ENCODE measurements at places on chromosomes 3 and 15.

- no peak for DNase-seq
Measured at GRCh38 chr3:36558961-36559360, 178.7 kb downstream of the STAC start.

DNA sequence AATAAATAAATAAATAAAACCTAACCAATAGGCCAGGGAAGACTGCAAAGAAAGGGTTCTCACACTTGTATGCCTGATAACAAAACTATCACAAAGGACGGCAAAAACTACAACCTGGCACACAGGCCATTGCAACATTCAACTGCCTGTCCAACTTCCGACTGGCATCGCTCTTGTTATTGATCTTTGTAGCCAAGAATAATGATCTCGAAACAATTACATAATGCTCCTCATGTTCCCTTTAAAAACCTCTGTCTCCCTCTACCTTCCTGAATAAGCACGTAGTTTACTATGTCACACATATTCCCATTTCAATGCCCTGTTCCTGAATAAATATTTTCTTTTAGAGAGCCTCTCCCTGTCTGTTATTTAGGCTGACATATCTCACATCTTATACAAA is 74.3 kb downstream of the B3GNT5 start:
- no peak for DNase-seq

DNA sequence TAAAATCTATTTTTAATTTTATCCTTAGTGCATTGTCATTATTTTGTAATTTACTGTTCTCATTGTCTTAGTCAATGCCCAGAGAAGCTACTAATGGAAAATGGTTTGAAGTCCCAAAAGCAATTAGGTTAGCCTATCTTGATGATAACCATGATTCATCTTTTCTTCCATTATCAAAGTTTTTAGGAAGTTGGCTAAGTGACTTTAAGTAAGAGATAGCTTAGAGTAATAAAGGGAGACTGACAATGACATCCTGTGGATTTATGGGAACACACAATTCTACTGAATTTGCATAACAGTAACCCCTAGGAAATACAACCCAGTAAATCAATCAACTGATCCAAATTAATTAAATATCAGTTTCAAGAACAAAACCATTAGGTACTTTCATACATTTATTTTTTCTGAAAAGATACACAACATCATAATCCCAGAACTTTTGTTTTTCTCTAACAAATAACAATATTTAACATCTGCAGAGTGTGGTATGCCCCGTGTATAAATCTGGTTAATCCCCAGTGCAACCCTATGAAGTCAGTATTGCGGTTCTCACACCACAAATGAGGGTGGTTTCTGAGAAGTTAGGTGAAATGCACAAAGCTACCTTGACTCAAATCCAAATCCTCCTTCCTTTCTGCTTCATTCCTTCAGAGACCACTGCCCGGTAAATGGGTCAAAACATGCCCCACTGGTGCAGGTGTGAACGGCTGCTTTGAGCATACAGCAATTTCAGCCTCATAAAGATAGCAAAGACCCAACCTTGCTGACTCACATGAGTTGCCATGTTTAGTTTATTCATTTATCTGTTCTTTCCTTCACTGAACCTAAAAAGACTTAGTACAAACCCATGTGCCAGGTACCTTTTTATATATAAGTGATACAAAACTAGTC is 202.1 kb downstream of the TBL1XR1 start:
- no peak for DNase-seq

DNA sequence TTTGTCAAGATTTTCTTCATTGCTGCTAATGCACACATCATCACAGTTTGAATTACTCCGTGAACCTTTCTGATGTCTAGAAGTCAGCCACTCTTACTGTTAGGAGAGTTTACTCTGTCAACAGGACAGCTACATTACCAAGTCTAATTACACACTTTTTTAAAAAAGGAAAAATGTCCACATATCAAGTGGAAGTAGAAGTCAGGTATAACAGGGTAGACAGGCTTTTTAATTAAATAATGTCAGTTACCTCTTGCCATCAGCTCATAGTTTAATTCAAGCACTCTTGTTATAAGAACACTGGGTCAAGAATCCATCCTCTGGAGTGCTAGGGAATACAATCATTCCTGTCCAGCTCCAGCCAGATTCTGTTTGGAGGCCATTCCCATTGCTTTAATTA is 232.8 kb downstream of the TAFA4 start:
- DNase-seq = no peak

DNA sequence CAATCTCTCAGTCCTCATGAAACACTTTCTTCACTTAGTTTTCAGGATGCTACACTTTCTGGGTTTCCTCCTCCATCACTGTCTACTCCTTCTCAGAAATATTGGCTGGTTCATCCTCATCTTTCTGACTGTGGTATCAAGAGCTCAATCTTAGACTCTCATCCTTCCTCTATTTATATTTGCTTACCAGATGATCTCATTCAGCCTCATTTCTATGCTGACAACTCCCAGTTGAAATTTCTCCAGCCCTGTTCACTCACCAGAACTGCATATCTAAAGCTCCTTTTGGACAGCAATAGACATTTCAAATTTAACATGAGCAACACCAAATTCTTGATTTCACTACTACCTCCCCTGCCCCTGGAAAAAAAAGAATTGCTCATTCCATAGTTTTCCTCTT is 48.0 kb upstream of the FBN1 start:
- no peak for DNase-seq

DNA sequence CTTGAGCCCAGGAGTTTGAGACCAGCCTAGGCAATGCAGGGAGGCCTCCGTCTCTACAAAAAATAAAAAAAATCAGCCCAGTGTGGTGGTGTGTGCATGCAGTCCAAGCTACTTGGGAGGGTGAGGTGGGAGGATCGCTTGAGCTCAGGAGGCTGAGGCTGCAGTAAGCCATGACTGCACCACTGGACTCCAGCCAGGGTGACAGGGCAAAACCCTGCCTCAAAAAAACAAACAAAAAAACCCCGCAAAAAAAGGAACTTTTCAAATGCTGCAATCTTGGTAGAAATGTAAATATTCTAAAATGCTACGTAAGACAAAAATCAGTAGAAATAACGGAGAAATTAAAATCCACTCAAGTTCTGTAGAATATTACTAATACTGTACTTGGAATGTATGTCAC is 108.1 kb upstream of the MELTF start:
- no peak for DNase-seq

DNA sequence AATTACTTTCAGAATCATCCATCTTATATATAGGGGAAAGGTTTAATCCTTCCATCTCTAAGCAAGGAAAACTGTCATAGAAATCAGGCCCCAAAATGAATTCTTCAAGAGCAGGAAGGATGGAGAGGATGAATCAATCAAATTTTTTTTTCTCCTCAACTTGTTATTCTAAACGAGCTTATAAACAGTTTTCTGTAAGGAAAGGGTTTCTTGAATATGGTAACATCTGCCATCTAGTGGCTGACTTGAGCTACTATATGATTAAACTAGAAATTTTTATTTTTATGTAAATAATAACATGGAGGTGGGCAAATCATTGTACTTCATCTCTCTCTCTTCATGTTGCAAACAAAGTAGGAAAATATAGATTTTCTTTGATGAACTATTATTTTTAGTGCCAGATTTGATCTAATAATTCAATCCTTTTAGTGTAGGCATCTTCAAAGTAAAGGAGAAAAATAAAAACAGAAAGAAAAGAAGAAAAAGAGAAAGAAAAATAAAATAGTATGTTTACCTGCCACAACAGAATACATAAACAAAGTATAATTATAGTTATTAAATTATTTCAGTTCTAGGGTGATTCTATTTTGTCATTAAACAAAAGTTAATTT is 146.6 kb downstream of the SERPINI1 start:
- no peak for DNase-seq

DNA sequence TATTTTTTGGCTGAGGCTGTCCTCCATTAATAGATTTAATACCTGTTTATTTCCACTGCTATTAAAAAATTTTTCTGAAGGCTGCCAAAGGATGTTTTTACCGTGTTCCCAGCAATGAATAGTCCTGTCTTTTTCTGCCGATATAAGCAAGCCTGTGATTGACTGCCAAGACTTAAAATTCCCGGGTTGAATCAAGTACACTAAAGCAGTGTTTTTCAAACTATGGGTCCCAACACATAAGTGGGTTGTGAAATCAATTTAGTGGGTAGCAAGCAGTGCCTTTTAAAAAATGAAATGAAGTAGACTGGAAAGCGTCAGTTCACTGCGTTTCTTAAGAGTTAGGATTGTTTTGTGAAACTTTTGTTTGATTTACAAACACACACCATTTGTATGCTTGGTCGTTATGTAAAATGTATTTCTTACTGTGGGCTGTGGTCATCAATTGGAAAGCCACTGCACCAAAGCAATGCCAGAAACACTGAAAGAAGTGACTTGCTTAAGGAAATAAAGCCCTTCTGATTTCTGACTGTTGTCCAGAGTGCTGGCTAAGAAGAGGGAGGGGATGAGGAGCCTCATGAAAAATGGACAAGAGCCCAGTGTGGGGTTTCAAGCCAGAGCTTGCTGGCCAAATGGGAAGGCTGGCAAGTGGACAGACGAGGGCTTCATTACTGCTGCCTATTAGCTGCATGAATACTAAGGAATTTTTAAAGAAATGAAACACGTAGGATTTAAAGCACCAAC is 206.0 kb downstream of the THRB start:
- DNase-seq = no peak

DNA sequence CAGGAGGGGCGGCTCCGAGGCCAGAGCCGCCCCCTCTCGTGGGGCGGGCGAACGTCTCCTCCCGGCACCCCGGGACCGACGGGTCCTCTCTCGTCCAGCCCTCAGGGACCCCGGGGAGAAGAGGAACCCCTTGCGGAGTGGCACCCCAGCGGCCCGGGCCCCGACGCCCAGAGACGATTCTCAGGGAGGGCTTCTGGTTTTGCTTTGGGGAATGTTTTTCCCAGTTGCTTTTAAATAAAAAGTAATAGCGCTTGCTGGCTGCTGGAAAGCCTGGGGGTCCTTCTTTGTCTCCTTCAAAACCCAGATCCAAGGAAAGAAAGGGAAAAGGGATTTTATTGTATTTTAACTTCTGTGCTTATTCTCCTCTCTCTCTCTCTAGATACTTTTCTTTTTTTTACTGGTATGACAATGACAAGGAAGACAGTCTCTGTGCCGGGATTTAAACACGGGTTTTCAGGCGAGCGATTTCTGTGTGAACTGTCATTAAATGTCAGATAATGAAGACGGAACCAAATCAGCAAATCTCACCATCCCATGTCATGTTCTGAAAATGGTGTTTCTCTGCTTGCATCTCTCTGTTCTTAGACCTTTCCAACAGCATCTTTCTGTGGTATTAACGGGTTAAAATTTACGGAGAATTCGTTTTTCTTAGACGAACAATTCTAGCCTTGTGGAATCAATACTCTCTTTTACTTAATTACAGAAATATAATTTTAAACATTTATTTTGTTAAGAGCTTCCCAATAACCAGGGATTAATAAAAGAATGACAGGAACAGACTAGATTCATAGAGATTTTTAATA is 530 bp upstream of the PCOLCE2 start:
- DNase-seq = no peak

DNA sequence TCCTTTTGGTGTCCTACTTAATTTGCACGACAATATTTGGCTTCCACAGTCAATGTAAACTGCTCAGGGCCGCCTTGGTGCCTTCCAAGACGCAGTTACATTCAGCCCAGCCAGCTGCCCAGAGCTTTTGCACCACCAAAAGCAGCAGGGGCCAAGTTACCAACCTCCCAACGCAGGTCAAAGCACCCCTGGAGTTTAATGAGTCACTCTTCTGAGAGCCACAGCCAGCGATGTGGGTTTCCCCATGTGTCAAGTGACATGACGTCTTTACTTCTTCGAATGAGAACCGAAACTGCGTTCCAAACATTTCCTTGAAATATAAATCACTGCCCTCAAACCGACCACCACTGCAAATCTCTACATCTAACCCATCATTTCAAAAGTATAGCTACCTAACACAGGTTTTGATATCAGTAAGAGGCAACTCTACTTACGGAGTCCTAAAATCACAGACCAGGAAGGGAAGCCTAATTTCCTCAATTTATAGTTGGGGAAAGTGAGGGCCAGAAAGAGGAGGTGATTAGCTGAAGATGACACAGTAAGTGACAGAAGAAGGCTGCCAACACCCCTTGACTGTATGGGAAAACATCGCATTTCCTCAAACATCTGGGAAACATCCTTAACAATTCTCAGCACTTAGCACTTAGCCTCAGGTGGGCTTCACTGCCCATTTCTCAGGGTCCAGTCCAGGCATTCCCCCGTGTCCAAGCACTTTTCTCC is 24.5 kb downstream of the MB21D2 start:
- peak; percentile 85 for DNase-seq

DNA sequence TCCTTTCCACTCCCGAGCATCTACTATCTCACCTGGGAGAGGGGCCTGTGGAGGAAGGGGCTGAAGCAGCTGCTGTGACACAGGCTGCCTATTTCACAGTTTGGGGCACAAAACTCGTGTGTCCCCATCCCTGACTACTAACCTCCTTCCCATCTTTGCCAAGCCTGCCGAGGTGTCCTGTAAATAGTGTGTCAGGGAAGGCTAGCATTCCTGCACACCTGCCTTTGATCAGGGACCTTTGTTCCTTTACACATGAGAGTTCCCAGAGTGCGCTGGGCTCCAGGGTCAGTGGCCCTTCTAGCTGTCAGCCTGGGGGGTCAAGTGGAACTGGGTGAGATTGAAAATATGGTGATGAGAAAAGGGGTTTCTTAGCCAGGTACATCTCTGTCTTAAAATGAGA is 13.0 kb upstream of the TF start:
- no peak for DNase-seq

- no peak for DNase-seq
Measured at GRCh38 chr15:98113327-98113726, 152.8 kb downstream of the ARRDC4 start.

- peak; percentile 38 for DNase-seq
Measured at GRCh38 chr3:124928333-124929202, 6.0 kb downstream of the MUC13 start.

DNA sequence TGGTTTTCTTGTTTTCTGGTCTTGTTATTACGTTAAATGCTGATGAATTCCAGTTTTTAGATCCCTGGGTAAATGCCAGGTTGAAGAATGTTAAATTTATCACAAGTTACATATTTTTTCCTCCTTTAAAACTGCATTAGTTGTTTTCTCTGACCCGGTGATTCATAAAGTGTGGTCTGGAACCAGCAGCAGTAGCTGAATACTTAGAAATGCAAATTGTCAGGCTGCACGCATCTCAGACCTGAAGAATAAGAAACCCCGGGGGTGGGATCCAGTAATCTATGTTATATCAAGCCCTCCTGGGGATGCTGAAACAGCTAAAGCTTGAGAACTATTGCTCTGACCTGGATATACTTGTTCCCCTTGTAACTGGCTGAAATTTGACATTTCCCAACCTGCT is 69.1 kb downstream of the PEX5L start:
- peak; percentile 26 for DNase-seq
